ENCODE measurements at places on chromosomes 5 and 9. TPM values are rescaled to one million over a fixed set of nuclear protein-coding genes. Genes with fewer than 3 reads are reported as not detected.
A peak's percentile ranks its signal among the peaks of the same experiment; 100 is the strongest.

SPATA31A3 gene
- not detected for total RNA-seq

UBTD2 gene
- 14.7 TPM for total RNA-seq

ETF1 gene
- 71.1 TPM for total RNA-seq

PCDHGA3 gene
- 1.6 TPM for total RNA-seq

KLF4 gene
- total RNA-seq: 58.3 TPM

TAF11L4 gene
- total RNA-seq: not detected

PCDHGB7 gene
- 21.0 TPM for total RNA-seq

PCDHGA1 gene
- total RNA-seq: 0.15 TPM

FOXE1 gene
- total RNA-seq: not detected

DNA sequence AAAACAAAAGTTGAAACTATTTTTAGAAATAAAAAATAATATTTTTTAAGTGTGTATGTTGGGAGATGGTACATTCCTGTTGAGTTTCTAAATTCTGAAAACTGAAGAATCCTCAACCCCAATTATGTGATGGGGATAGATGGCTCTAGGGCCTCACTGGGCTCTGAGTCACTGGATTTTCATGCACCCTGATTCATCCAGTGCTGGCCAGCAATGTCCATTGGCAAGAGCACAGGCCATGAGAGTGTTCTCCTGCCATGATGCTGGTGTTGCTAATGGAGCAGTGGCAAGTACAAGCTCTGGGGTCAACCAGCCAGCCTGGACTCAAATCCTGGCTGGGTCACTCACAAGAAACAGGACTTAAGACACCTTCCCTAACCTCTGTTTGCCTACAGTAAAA, 23.3 kb downstream of the SMIM23 start:
- H3K27me3 ChIP-seq: no peaks in the 10 kb centered on the region
- H3K36me3 ChIP-seq: no peaks in the 10 kb centered on the region
- H3K4me3 ChIP-seq: no peak overlapping the region
- H3K4me1 ChIP-seq: no peaks in the 10 kb centered on the region

GRCh38 chr9:2872250-2872930, 28.5 kb upstream of the PUM3 start:
- H3K27ac ChIP-seq: no peak overlapping the region
- no peaks in the 10 kb centered on the region for H3K36me3 ChIP-seq
- H3K4me1 ChIP-seq: no peaks in the 10 kb centered on the region
- H3K27me3 ChIP-seq: peaks cover 2% of the 10 kb centered on the region

DNA sequence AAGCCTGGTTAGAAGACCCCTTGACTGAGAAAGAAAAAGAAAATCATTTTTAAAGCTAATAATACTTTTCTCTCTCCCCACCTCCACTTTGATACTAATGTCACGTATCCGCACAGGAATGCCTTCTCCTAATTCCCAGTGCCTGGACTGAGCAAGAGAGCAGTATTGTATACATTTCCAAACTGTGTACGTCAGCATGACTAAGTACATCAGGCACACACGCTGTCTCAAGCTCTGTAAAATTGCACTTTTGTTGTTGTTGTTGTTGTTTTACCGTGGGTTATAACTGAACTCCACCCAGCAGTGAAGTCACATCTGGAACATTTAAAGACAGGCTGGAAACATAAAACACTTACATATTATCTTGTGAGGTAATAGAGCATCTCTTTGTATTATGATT, 407.6 kb downstream of the DNAH5 start:
- H3K4me1 ChIP-seq: no peaks in the 10 kb centered on the region
- no peak for DNase-seq
- H3K4me3 ChIP-seq: no peak overlapping the region
- H3K27ac ChIP-seq: no peak overlapping the region

GRCh38 chr9:6708732-6709131, 49.0 kb upstream of the KDM4C start:
- no peak for DNase-seq
- H3K4me1 ChIP-seq: peaks cover under 1% of the 10 kb centered on the region
- H3K4me3 ChIP-seq: no peak overlapping the region
- H3K27ac ChIP-seq: no peak overlapping the region
- H3K27me3 ChIP-seq: no peaks in the 10 kb centered on the region

DNA sequence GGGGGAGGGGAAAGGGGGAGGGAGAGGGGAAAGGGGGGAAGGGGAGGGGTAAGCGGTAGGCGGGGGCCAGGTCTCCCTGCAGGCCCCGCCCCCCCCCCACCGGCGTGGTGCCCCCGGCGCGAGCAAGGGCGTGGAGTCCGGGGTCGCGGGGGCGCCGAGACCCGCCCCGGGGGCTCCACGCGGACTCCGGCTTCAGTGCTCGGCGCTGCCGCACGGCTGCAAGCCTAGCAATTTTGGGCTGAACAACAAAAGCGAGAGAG, 10.8 kb downstream of the C9orf50 start:
- peak overlapping the region; percentile 48 for H3K27ac ChIP-seq
- H3K27me3 ChIP-seq: no peaks in the 10 kb centered on the region
- peaks cover 14% of the 10 kb centered on the region for H3K4me1 ChIP-seq
- H3K4me3 ChIP-seq: no peak overlapping the region
- H3K36me3 ChIP-seq: no peaks in the 10 kb centered on the region

DNA sequence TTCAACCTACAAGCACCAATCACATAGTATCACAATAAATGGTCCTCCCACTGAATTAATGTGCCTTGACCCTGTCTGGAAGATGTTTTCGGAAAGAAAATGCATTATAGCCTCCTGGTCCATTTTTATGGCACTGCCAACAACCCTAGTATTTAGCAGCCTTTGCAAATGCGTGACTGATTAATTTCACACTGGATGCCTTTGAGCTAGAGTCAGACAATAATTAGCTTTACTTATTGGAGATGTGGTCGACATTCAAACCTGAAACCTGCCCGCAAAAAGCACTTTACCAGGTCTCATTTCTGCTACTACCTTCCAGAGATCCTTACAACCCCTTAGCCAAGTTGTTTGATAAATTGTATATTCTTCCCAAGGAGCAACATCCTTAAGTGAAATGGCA, 119.3 kb upstream of the DPYSL3 start:
- no peak overlapping the region for H3K27ac ChIP-seq
- no peaks in the 10 kb centered on the region for H3K4me1 ChIP-seq

DNA sequence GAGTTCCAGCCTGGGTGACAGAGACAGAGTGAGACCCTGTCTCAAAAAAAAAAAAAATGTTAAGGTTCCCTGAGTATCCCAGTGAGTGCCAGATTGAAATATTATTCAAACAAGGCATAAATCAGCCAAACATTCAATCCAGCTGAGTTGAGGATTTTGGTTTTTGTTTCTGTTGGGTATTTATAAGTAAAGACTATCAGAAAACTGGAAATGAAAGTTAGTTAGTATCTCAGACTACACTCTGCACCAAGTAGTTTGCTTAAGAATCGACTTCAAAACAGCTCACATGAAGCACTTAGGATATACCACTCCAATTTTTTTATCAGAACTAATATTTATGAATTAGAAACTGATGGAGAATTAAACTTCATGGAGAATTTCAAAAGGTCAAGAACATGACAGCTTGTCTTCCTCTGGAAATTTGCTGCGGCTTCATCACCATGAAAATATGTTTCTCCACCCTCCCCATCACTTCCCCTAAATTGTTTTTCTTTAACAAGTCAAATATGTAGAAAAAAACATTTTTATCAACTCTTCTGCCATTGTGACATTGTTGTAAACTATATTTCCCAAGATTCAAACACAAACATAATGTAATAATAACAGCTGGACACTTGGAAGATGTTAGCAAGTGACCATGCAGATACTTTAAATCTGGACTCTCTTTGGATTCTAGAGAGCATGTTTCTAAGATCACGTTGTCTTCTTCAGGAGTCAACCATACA, 110.0 kb upstream of the PTGER4 start:
- H3K36me3 ChIP-seq: no peaks in the 10 kb centered on the region
- H3K4me1 ChIP-seq: peaks cover 9% of the 10 kb centered on the region

DNA sequence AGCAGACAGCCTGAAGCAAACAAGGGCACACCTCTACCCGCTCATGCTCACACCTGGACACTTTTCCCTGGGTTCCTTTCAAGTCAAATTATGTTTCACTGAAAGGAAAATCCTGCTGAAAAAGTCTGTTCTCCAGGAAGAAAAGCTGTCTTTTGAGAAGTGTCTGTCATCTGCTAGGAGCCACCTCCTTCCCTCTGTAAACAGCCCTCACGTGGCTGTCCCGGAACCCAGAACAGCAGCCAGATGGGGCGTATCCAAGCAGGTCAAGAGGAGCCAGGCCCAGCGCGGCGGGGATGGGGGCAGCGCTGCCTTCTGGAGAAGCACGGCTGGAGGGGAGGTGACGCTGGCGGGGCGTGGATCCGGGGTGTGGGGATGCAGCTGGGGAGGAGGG, at the start of gene PNPLA7:
PNPLA7 (minus strand) TSS at position 172 of the 391 bp plus-strand sequence. CDS start 205 bp downstream, outside the sequence.
- peaks cover 19% of the 10 kb centered on the region for H3K4me1 ChIP-seq
- no peaks in the 10 kb centered on the region for H3K27me3 ChIP-seq
- H3K4me3 ChIP-seq: no peak within 1 kb of the TSS
- peaks cover 9% of the 10 kb centered on the region for H3K36me3 ChIP-seq

DNA sequence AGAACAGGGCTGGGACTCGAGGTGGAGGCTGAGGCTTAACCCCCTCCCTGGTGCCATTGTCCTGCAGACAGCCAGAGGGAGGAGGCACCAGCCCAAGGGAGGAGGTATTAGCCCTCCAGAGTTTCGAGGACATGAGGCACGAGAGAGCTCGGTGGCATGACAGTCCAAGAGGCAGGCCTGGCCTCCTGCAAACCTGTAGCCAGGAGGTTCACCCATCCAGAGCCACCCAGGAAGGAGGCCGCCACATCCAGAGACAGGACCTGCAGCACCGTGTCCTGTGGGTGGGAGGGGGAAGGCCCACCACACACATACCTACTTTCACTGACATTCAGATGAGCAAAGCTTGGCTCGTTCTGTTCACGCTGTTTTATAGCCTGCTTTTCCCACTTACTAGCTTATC, 75.2 kb upstream of the ADAMTS2 start:
- no peak overlapping the region for H3K4me3 ChIP-seq
- H3K27me3 ChIP-seq: no peaks in the 10 kb centered on the region
- H3K27ac ChIP-seq: no peak overlapping the region
- H3K36me3 ChIP-seq: no peaks in the 10 kb centered on the region
- no peak for DNase-seq

- H3K4me1 ChIP-seq: no peaks in the 10 kb centered on the region
- no peaks in the 10 kb centered on the region for H3K27me3 ChIP-seq
- H3K4me3 ChIP-seq: no peak overlapping the region
- H3K27ac ChIP-seq: no peak overlapping the region
- DNase-seq: peak; percentile 83
- no peaks in the 10 kb centered on the region for H3K36me3 ChIP-seq
These were observed 99.9 kb upstream of the TLE4 start for GRCh38 chr9:79471580-79472543.

- peaks cover 14% of the 10 kb centered on the region for H3K4me1 ChIP-seq
- no peaks in the 10 kb centered on the region for H3K36me3 ChIP-seq
- no peak for DNase-seq
- no peak overlapping the region for H3K27ac ChIP-seq
- no peaks in the 10 kb centered on the region for H3K27me3 ChIP-seq
These were observed 45.5 kb upstream of the RNU6ATAC start for GRCh38 chr9:134209731-134210311.

DNA sequence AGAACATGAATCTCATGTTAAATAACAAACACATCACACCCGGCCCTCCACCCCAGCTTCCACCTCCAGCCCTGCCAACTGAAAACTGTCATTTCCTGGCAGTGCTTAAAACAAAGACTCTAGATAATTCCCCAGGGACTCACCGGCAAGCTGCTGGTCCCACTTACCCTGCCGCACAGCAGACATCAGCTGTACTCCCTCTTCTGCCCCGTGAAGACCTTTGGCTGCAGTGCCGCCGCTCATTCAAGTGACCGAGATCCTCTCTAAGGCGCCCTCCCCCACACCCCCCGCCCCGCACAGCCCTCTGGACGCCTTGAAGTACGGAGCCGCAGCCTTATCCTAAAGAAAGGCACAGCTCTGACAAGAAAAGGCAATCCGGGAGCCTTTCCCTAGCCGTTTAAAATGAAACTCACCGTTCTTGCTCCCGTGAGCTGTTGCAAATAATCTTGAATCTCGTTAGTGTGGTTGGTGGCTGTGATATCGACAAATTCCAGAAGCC, 434 bp downstream of the GLRX start:
- H3K36me3 ChIP-seq: no peaks in the 10 kb centered on the region
- H3K4me3 ChIP-seq: peak overlapping the region; percentile 71
- peak; percentile 72 for DNase-seq
- H3K4me1 ChIP-seq: peaks cover 55% of the 10 kb centered on the region

DNA sequence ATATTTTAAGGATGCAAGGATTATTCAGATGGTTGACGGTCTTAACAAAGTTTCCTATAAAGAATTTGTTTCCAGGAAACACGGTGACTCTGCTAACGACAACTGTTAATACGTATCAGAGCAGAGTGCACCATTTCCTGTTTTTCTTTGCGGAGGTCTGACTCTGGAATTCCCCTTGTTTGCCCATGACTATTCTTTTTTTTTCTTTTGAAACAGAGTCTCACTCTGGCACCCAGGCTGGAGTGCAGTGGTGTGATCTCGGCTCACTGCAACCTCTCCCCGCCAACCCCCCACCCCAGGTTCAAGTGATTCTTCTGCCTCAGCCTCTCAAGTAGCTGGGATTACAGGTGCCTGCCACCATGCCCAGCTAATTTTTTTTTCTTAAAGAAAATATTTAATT, 115.9 kb downstream of the CDC42SE2 start:
- no peak overlapping the region for H3K27ac ChIP-seq
- DNase-seq: no peak
- H3K4me1 ChIP-seq: peaks cover 24% of the 10 kb centered on the region
- H3K4me3 ChIP-seq: no peak overlapping the region

Data from adrenal gland (tissue), 19 donors.